ENCODE measurements at places on chromosomes 7 and 10.

GRCh38 chr7:44711528-44711927 is 37.1 kb upstream of the ZMIZ2 start:
- no peak for DNase-seq

GRCh38 chr10:47127188-47127785 is 172.7 kb upstream of the GDF10 start:
- DNase-seq: no peak

DNA sequence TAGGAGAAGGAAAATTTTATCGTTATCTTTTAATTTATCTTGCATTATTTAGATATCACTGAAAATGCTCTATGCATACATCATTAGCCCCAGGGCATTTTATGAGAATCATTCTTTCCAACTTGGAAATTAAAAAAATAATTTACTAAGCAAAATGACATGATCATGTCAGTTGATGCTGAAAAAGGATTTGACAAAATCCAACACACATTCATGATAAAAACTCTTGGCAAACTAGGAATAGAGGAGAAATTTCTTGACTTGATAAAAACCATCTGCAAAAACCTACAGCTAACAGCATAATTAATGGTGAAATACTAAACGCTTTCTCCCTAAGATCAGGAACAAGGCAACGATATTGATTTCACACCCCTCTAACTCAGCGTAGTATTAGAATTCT is 40.2 kb upstream of the RSU1 start:
- DNase-seq: no peak

DNA sequence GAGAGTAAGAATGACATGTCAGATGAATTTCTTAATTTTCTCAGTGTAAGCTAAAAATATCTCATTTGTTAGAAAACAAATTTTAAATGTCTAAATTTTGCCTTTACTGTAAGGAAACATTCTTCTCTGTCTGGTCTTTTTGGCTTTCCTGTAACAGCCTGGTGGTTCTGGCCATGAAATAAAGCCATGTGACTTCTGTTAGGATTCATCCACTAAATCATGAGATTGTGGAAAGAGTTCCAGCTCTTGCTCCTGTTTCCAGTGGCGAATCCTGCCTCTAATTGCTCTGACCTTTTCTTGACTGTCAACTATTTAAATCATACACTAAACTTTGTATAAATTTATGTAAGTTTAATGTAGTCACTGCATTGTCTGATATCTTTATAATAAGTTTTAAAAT is 398.5 kb upstream of the AKR1E2 start:
- no peak for DNase-seq

GRCh38 chr7:142066536-142066935 is 45.0 kb upstream of the MGAM2 start:
- DNase-seq: no peak

- no peak for DNase-seq
Observed at GRCh38 chr10:79416578-79417255, 28.7 kb downstream of the ZCCHC24 start.

DNA sequence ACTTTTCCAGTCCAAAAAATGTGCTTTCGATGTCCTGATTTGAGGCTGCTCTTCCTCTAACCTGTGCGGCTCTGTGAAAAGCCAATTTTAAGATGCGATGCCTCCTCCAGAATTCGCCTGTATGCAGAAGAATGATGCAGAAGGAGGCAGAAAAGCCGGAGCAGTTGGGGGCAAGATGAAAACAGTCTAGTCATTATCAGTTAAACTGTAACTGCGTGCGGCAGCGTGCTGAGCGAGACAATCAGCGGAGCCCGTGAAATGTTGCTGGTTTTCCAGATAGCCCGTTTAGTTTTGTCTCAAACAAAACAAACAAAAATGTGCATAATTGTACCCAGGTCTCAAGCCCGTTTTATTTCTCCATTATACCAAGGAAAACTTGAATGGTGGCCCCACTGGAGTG is 137.0 kb upstream of the FGFR2 start:
- no peak for DNase-seq

GRCh38 chr10:95480901-95481491 is 80.2 kb downstream of the SORBS1 start:
- DNase-seq: no peak

DNA sequence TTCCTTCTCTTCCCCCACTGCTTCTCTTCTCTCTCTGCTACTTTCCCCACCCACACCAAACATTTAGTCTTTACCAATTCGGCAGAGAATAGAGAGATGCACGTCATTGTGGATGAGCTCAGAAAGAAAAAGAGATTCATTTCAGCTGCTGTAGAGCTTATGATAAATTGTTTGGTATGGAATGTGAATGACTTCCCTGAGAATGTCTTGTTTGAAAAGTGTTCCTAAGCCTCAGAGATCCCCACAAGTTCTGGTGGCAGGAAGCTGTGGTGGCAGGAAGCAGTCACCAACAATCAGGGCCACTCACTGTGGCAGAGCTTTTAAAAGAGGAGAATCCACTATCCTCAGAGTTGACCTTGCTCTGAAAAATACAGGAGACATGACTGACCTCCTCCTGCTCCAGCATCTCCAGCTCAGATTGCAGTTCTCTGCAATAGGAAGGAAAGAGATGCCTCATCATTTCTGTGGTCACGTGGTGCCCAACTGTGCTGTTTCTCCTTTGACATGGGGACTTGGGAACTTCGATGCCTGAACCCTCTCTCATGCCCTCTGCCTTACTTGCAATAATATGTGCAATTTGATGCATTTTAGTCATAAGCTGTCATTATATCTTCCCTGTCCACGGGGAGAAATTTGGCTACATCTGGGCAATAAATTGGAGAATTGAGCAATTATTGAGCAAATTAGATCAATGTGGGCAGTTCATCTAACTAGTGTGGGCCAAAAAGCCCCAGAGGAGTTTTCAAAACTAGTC is 76.5 kb downstream of the BMPER start:
- DNase-seq: no peak

- no peak for DNase-seq
Observed at GRCh38 chr10:133067149-133068105, 20.3 kb upstream of the ADGRA1 start.

DNA sequence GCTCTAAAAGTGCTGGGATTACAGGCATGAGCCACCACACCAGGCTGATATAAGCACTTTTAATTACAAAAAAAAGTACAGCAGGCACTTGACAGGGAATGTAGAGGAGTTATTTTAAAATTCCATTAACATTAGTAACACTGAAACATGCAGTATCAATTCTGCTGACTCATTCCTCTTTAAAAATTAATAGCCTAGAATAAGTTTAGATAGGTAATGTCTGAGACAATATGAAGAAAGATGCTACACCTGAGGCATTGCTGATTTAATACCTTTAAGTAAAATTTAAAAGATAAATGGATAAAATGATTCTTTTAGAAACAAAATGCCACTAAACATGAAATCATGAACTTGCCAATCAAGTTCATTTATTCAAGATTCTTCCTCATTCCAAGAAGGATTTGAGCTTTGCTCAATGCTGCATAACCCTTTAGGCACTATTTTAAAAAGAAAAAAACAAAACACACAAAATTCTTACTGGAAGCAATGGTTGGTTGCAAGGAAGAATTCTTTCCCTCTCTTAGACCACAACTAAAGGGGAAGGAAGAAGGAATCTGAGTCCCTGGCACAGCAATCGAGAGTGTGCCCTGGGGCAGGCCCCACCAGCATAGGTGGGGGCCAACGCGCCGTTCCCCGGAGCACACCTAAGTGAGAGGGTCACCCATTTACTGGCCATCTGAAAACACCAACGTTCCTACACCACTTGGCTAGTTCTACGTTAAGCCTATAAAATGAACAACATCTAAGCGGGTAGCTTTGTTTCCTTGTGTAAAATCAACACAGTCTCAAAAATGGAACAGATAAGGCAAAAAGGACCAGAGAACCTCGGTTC is 26.6 kb downstream of the ESYT2 start:
- no peak for DNase-seq

DNA sequence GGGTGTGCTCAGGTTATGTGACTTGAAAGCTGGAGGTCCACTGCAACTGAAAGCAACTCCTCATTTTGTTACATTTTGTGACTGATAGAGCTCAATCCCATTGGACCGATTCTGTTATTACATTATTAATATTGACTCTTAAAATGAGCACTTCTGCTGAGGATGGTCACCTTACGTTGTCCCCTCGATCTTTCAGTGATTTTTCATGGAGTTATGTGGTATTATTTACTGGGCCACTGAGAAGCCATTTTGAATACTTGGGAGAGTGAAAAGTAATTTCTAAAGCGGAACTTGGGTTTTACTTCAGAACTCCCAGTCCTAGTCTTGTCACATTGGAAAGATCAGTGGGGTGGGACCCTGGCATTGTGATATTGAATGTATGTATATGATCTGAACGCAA is 96.3 kb upstream of the FAM180A start:
- DNase-seq: no peak

- no peak for DNase-seq
Observed at GRCh38 chr10:106439366-106439765, 725.1 kb downstream of the SORCS1 start.

DNA sequence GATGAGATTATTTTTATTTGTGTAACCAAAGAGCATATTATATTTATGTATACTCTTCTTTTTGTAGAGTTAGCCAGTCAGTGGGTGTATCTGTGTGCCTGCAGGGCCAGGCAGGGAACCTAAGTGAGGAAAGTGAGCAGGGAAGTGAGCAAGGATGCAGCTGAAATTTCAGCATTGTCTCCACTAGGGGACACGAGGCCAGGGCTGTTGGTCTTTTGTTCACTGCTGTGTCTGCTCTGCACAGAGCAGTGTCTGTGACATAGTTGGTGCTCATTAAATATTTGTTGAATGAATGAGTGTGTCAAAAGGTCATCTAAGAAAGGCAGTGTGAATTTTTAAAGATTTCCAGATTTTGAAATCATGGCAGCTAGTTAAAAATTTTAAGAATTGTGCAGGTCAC is 51.8 kb downstream of the SUGCT start:
- DNase-seq: no peak

- no peak for DNase-seq
Observed at GRCh38 chr7:108010377-108010776, 7.4 kb upstream of the LAMB1 start.

DNA sequence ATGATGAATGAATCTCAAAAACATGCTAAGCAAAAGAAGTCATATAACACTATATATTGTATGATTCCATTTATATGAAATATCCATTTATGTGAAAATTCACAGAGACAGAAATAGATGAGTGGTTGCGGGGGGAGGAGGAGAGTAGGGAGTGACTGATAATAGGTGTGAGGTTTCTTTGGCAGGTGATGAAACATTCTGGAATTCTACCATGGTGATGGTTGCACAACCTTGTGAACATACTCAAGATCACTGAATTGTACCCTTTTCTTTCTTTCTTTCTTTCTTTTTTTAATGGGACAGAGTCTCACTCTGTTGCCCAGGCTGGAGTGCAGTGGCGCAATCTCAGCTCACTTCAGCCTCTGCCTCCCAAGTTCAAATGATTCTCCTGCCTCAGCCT is 10.7 kb downstream of the SVOPL start:
- DNase-seq: no peak

- no peak for DNase-seq
Observed at GRCh38 chr7:126001349-126001748, 1071.7 kb upstream of the POT1 start.

- DNase-seq: no peak
Observed at GRCh38 chr10:103823706-103824272, 31.6 kb downstream of the SH3PXD2A start.

DNA sequence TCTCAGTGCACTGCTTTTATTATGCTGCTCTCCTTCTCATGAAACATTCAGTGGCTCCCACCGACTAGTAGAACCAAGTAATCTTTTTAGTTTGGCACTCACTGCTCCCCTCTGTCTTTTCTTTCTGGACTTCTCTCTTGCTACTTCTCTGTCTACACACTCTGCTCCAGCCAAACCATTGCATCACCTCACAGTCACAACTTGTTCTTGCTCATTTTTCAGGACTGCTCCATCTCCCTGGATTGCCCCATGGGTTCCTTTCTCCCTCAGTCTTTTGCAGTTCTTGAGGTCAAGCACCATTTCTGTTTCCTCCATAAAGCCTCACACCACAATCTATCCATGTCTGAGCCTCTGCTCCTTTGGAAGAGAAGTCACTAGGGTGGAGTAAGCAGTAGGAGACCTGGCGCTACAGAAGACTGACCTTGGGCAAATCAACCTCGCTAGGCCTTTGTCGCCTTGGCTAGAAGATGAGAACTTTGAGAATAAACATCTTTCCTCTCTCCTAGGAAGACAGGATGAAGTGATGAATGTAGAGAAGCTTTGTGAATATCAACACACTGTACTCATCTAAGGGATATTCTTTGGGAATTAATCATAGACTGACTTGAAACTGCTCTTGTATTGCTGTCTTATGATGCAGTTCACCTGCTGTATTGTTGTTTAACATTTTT is 186.2 kb downstream of the LRMDA start:
- no peak for DNase-seq

DNA sequence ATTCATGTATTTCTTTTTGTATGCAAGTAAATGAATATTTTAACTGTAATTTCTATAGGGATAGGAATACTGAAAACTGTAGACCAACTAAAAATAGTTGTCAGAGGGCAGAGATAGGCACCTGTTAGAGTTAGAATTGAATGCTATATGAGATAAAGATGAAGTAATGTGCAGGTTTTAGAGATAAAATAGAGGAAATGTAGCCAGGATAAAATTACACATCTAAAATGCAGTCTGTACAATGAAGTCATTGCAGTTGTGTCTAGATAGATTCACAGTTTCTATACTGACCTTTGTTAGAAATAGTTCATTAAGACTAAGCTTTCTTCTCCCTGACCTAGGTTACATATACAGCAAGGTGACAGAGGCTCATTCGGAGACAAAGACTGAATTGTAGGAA is 46.2 kb downstream of the SMNDC1 start:
- DNase-seq: no peak

DNA sequence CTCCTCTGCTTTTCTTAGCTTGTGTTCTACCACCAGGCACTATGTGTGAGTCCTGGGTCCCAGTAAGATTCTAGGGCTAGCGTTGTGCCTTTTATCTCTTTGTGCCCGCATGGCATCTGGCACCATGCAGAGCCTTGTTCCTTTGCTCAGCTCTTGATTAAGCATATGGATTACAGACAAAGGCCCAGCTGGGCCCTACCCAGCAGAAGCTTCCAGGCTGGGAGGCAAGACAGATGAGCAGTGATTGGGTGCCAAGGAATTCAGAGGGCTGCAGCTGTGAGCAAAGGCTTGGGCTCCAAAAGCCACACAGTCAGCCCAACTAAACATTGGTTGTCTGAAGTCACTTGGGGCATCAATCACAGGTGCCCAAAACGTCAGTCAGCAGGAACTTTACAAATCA is 2.0 kb downstream of the ACSM6 start:
- DNase-seq: no peak

DNA sequence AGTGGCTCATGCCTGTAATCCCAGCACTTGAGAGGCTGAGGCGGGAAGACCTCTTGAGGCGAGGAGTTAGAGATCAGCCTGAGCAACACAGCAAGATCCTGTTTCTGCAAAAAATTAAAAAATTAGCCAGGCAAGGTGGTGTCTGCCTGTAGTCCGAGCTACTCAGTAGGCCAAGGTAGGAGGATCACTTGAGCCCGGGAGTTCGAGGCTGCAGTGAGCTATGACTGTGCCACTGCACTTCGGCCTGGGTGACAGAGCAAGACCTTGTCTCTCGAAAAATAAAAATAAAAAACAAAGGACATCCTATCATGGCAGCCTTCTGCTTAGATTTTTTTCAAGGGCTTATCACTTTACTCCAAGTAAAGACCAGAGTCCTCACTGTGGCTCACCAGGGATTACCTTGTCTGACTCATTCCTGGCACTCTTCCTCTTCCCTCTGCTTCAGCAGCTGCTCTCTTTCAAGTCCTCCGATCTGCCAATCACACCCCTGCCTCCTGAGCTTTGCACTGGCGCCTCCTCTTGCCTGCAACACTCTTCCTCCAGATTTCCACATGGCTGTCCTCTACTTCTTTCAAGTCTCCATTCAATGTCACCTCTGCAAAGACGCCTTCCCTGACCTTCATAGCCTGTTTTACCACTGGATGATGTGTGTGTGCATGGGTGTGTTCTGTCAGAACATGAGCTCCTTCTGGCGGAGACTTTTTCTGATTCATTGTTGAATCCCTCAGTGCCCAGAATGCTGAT is 7.7 kb downstream of the PRTFDC1 start:
- no peak for DNase-seq

Measured in CD4-positive, alpha-beta memory T cell (primary cell).